Fibroblast of gingiva (primary cell): ENCODE measurements at places on chromosomes 4 and X.

- no peak for DNase-seq
Measured at GRCh38 chrX:68060506-68061205, 372.6 kb downstream of the OPHN1 start.

DNA sequence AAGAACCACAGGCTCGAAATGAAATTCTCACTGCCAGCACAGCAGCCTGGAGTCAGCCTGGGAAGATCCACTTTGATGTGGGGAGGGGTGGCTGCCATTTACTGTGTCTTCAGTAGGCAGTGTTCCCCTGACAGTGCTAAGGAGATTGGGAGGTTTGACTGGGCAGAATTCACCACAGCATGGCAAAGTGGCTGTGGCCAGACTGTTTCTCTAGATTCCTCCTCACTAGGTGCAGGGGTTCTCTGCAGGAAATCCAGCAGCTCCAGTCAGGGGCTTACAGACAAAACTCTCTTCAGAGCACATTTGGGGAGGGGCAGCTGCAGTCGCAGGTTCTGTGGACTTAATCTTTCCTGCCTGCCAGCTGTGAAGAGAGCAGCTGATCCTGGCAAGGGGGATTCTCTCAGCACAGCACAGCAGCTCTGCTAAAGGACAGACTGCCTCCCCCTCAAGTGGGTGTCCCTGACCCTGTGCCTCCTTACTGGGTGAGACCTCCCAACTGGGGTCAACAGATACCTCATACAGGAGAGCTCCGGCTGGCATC lies 1174.0 kb downstream of the RAPGEF2 start:
- no peak for DNase-seq

GRCh38 chrX:79270401-79270800 lies 96.7 kb downstream of the ITM2A start:
- DNase-seq: peak; percentile 2

GRCh38 chrX:119784747-119785446 lies 6.5 kb downstream of the RPL39 start:
- DNase-seq: no peak

DNA sequence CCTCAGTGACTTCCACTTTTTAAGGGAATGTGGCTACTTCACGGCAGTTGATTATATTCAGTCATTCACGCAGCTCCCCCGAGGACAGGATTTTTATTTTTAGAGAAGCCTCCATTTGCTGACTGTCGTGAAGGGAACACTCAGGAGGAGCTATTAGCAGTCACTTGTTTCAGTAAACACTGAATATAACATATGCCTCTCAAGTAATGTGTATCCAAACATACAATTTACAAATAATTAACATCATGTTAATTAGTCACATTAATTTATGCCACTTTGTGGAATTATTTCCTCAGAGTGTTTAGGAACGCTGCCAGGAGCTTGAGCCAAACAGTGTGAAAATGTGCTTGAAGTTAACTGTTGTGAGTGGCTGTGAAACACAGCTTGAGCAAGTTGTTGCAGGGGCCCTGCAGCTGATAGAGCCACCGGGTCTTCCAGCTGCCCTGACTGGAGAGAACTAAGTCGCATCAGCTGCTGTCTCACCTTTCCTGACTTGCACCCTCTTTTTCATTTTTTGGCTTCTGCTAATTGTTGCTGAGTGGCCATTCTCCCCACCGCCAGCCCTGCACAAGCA lies 245.6 kb downstream of the LDB2 start:
- no peak for DNase-seq

GRCh38 chrX:20663336-20663735 lies 396.6 kb upstream of the RPS6KA3 start:
- DNase-seq: no peak

- peak; percentile 71 for DNase-seq
Measured at GRCh38 chrX:66638591-66639500, at the start of gene EDA2R. TSS of gene EDA2R (minus strand) at chrX:66639078. CDS start at chrX:66616020, 23,058 bp downstream.
